Suprapubic skin (tissue), 4 donors: ENCODE measurements at places on chromosomes 6 and 20. TPM values are rescaled to one million over a fixed set of nuclear protein-coding genes. Genes with fewer than 3 reads are reported as not detected.
A peak's percentile ranks its signal among the peaks of the same experiment; 100 is the strongest.

- peaks cover 3% of the 10 kb centered on the region for H3K27me3 ChIP-seq
- no peaks in the 10 kb centered on the region for H3K4me1 ChIP-seq
- no peak for DNase-seq
- H3K36me3 ChIP-seq: no peaks in the 10 kb centered on the region
- H3K4me3 ChIP-seq: no peak overlapping the region
These were observed 22.9 kb upstream of the DDR1 start for GRCh38 chr6:30861257-30862048.

- H3K27ac ChIP-seq: peak overlapping the region; percentile 95
- DNase-seq: no peak
- H3K36me3 ChIP-seq: peaks cover 58% of the 10 kb centered on the region
- no peaks in the 10 kb centered on the region for H3K27me3 ChIP-seq
- peak overlapping the region; percentile 69 for H3K4me3 ChIP-seq
These were observed 1.6 kb upstream of the PSMB8 start for GRCh38 chr6:32845384-32845884.

DNA sequence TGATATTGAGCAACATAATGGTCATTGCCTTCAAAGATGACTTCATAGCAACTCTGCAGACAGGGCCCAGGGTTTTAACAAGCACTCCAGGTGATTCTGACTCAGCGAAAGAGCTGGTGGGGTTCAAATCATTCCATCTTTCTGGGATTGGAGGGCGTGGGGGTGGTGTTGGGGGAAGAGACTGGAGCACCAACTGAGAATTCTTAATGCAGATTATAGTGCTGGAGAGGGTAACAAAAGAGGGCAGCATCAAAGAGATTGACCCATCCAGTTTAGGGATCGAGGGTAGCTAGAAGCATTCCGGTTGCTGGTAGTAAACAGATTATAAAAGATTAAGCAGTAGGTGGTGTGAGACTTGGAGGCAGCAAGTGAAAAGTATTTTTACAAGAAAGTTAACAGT is 15.9 kb downstream of the PFDN4 start:
- no peaks in the 10 kb centered on the region for H3K27me3 ChIP-seq
- H3K4me3 ChIP-seq: no peak overlapping the region
- peaks cover 3% of the 10 kb centered on the region for H3K36me3 ChIP-seq
- no peak overlapping the region for H3K27ac ChIP-seq

The CAGE1 gene
- total RNA-seq: not detected

The GRM1 gene
- 0.25 TPM for total RNA-seq
